ENCODE measurements at places on chromosomes 13 and 19.

DNA sequence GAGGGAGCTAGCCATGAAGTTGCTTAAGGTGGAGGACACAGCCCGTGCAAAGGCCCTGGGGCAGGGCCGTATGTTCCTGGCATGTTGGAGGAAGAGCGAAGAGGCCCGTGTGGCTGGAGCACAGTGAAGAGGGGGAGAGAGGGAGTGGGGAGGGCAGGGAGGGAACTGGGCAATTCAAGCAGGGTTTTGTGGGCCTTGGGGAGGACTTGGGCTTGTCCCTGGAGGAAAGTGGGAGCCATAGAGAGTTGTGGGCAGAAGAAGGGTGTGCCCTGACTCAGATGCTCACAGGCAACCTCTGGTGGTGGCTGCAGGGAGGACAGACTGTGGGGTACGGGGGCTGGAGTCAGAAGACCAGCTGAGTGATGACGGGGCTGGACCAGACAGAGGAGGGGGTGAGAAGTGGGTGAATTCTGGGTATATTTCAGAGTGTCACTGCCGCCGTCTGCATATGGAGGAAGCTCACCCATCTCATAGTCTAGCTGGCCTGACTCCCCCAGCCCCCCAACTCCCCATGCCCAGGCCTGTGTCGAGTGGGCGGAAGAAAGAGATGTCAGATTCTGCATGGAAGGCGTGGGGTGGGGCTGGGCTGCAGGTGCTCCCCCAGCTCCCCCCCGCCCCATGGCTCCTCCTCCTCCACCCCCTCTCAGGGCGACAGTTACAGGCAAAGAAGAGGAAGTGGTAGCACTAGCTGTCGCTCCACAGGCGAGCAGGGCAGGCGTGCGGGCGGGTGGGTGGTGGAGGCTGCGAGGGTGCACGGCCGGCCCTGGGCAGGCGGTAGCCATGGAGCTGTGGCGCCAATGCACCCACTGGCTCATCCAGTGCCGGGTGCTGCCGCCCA is at the start of gene VAV1:
Gene VAV1, plus strand, starts transcription at position 681 of the 838 bp plus-strand sequence. Its CDS starts 100 bp downstream, at position 781.
- DNase-seq = no peak

GRCh38 chr13:93534181-93534700 is 307.6 kb downstream of the GPC6 start:
- no peak for DNase-seq

GRCh38 chr19:10299545-10300458 is 9.8 kb downstream of the ZGLP1 start:
- DNase-seq = no peak

- DNase-seq = peak; percentile 52
These were observed 65.8 kb upstream of the STARD13 start for GRCh38 chr13:33351319-33351718.

DNA sequence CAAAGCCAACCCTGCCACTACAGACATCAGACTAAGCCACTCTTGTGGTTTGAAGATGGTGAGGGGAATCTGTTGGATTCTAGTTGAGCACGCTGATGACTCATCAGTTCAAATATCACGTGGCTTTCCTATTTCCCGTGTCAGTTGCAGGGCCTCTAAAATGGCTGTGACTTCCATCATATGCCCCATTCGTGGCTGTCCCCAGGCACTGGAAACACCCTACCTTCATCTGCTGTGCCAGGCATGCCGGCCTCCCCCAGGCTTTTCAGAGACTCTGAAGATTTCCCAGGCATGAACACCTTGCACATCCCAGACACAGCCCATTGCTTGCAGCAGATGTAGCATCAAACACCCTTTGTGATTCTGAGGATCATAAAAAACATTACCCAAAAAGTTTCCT is 659.9 kb downstream of the UQCRFS1 start:
- no peak for DNase-seq

DNA sequence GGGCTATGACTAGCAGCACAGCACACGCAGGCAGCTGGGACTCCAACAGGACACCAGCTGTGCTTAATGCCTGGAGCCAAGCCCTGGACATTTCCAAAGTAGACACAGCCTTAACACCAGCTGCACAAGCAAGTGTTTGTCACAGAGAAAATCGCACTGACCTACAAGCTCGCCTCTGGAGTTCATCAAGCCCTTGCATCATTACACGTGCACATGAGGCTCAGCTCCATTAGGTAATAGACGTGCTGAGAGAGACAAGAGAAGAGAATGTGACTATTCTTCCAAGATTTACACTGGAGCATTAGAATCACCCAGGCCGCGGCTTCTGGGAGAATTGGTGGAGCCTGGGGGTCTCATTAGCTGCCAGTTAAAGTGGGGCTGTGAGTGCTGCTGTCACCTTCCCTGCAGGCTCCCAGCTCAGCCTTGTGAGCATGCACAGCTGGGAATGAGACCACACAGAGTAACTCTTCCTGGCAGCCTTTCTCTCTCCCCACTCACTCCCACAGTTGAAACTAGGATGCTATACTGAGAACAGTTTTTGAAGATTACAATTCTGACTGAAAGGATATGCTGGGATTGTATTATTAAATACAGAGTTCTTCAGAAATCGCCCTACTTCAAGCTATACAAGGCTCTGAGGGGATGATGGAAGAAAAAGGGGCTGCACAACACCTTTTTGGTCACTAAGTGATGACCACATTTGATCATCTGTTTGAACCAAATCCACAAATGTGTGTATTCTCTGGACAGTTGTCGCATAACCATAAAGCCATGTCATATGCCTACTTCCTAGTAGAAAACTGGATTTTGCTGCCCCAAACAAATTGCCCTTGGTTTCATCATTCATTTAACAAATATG is 10.5 kb downstream of the STOML3 start:
- peak; percentile 35 for DNase-seq

DNA sequence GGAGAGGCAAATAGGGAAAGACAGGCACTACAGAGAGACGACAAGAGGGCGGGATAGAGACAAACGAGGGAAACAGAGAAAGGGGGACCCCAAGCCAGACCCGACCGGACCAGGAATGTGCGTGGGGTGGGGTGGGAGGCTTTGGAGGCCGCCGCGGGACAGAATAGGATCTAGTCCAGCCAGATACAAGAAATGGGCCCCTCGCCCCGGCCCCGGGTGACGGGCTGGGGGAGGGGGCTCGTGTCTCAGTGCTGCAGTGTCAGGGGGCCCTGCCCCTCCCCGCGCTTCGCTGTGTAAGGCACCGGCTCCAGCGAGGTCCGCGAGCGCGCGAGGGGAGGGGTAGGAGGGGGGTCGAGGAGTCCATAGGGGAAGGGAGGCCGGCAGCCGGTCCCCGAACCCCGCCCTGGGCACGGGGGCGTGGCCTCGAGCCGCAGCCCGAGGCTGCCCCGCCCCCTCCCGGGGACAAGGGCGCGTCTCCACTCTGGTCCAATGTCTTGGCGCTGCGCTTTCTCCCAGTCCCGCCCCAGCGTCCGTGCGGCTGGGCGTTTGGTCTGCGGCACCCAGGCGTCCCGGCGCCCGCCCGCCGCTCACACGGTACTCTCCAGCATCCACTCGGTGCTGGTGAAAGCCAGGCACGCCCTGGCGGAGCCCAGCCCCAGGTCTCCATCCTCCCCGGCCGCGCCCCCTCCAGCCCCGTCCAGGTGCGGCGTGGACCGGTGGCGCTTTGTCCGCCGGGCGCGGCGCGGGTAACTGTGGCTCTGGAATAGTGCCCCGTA is 11.0 kb downstream of the IFNL1 start:
- DNase-seq = no peak

DNA sequence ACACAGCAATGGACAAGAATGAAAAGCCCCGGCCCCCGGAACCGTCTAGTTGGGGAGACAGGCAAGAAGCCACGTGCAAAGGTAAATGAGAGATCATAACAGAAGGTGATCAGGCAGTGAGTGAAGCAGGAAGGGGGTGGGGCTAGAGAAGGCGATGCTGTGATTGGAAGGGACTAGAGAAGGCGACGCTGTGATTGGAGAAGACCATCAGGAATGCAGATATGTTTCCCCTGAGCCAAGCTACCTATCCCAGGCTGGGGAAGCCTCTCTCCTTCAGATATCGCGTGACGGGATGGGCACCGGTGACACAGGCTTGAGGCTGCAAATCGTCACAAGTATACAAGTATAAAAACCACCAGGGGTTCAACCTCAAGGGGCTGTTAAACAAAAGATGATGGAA is 21.8 kb downstream of the DCAF15 start:
- no peak for DNase-seq

GRCh38 chr19:36236946-36237310 is 22.0 kb downstream of the ZNF146 start:
- no peak for DNase-seq

All from spinal cord (tissue), 10 donors.